Psoas muscle (tissue), 8 donors: ENCODE measurements at places on chromosomes 5 and 9. TPM values are rescaled to one million over a fixed set of nuclear protein-coding genes. Genes with fewer than 3 reads are reported as not detected.

Gene SYK
- total RNA-seq: 2.0 TPM

Gene PAEP
- total RNA-seq: not detected

GRCh38 chr9:127524373-127524772, 73.1 kb downstream of the LRSAM1 start:
- H3K27ac ChIP-seq: no peak overlapping the region
- no peak overlapping the region for H3K4me3 ChIP-seq
- peaks cover 15% of the 10 kb centered on the region for H3K4me1 ChIP-seq
- H3K36me3 ChIP-seq: no peaks in the 10 kb centered on the region

- H3K4me3 ChIP-seq: no peak overlapping the region
- no peaks in the 10 kb centered on the region for H3K36me3 ChIP-seq
- no peak for DNase-seq
- no peaks in the 10 kb centered on the region for H3K4me1 ChIP-seq
Measured at GRCh38 chr9:82512728-82513127, 524.2 kb downstream of the SPATA31D1 start.

Gene SLC36A2
- total RNA-seq: 27.9 TPM

Gene SH3GLB2
- 33.8 TPM for total RNA-seq

Gene JAKMIP2
- not detected for total RNA-seq

Gene UGT3A1
- 0.67 TPM for total RNA-seq

Gene CTXN3
- not detected for total RNA-seq

Gene GLDC
- total RNA-seq: 0.30 TPM

GRCh38 chr9:105150991-105151685, 93.3 kb upstream of the SLC44A1 start:
- no peaks in the 10 kb centered on the region for H3K27me3 ChIP-seq
- H3K4me1 ChIP-seq: no peaks in the 10 kb centered on the region
- no peak overlapping the region for H3K27ac ChIP-seq
- no peak overlapping the region for H3K4me3 ChIP-seq
- no peak for DNase-seq
- H3K36me3 ChIP-seq: no peaks in the 10 kb centered on the region

- DNase-seq: no peak
- H3K27me3 ChIP-seq: no peaks in the 10 kb centered on the region
- no peaks in the 10 kb centered on the region for H3K36me3 ChIP-seq
- H3K27ac ChIP-seq: no peak overlapping the region
- H3K4me1 ChIP-seq: no peaks in the 10 kb centered on the region
Measured at GRCh38 chr9:133869674-133870405, 122.3 kb downstream of the VAV2 start.

Gene PRDM9
- total RNA-seq: not detected
